DMS153 (cell line): ENCODE measurements at places on chromosomes 16 and 17.

- DNase-seq, result no peak
Observed at GRCh38 chr17:49436174-49436573, 21.5 kb upstream of the PHB1 start.

GRCh38 chr16:14428043-14428442 is 202.0 kb downstream of the PARN start:
- no peak for DNase-seq

DNA sequence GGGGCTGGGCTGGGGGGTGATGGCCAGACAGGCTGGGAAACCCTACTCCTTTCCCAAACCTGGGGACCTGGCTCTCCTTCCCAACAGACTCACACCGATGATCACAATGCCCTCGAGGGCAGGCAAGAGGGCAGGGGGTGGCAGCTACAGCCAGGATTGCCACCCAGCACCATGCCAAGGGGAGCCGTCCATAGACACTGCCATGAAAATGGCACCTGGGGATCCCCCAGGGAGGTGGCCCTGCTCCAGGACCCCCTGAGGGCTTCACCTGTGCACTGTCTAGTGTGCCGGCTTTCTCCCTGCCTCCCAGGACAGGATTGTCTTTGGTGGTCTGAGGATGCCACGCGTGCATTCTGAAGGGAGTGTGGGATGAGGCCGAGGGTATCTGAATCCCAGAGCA is 24.6 kb downstream of the RPH3AL start:
- no peak for DNase-seq

GRCh38 chr17:58330997-58331814 is 2.6 kb upstream of the TSPOAP1 start:
- no peak for DNase-seq

DNA sequence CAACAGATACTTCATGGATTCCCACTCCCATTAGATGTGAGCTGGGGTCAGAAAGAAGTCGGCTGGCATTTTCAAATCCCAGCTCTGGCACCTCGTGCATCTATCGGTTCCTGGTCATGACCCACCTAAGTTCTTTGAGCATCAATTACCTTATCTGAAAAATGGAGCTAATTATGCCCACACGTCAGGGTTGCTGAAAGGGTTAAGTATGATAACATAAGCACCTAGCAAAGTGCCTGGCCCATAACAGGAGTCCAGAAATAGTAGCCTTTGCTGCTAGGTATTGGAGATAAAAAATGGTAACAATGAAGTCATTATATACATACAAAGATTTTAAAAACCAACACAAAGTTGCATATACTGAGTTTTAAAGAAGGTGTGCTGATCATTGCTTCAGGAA is 14.1 kb upstream of the GNA13 start:
- no peak for DNase-seq

GRCh38 chr16:50453446-50453845 is 84.7 kb upstream of the BRD7 start:
- no peak for DNase-seq

DNA sequence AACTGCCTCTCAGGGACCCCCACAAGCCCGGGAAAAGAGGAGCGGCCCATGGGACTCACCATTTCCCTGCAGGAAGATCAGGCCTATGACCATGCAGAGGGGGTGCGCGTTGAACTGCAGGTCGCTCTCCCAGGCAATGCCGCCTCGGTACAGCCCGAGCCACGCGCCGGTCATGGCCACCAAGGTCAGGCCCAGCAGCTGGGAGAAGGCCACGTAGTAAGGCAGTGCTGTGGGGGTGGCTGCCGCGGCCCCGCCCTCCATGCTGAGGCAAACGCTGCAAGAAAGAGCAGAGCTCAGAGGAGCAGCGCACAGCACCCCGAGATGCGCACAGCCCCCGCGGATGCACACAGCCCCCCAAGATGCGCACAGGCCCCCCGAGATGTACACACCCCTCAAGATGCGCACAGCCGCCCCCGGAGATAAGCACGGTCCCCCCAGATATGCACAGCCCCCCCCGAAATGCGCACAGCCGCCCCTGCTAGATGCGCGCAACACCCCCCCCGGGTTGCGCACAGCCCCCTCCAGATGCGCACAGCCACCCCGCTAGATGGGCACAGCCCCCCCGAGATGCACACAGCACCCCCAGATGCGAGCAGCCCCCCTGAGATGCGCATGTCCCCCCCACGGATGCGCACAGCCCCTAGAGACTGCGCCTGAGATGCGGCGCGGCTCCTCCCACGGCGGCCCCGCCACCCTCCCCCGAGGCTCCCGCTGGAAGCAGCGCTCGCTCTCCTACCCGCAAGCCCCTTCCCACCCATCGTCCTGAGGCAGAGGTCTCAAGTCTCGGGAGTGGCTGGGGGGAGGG is 8.6 kb downstream of the CYB561 start:
- DNase-seq, result no peak

- DNase-seq, result no peak
Observed at GRCh38 chr17:6941989-6942388, 53.9 kb upstream of the ALOX12 start.

GRCh38 chr16:88315543-88316105 is 67.1 kb upstream of the ZNF469 start:
- DNase-seq, result no peak

DNA sequence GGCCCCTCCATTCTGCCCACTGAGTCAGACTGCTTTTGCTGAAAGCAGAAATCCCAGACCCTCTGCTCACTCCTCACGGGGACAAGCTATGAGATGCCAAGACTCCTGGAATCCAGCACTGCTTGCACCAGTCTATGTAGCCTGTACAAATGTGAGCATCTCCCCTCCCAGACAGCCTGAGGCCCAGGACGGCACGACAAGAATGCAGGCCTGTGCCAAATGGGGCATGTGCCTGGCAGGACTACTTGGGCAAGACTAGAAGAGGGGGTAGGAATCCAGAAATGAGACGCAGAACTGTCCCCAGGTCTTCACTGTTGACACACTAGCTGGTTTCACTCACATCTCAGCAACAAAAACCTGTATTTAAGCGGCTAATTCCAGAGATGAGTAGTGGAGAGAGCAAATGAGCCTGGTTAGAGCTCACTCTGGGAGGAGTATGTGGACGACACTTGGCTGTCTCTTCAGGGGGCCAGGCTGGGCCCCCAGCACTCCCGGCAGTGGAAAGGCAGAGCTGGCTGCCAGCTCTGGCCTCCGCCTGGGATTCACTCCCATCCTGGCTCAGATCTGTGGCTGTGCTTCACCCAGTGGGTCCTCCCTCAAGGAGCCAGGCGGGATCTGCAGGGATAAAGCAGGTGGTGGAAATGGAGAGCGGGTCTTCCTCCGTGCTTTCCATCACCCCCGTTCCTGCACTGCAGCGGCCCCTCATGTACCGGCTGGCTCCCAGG is 2.9 kb upstream of the MYO1C start:
- DNase-seq, result no peak

DNA sequence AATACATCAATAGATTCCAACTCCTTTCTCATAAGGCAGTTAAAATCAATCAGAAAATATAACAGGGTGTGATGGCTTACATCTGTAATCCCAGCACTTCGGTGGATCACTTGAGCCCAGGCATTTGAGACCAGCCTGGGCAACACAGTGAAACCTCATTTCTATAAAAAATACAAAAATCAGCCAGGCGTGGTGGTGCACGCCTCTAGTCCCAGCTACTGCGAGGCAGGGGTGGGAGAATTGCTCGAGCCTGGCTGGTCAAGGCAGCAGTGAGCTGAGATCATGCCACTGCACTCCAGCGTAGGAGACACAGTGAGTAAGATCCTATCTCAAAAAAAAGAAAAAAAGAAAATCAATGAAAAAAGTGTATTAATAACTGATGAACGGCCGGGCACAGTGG is 258.6 kb downstream of the NTN1 start:
- DNase-seq, result no peak

DNA sequence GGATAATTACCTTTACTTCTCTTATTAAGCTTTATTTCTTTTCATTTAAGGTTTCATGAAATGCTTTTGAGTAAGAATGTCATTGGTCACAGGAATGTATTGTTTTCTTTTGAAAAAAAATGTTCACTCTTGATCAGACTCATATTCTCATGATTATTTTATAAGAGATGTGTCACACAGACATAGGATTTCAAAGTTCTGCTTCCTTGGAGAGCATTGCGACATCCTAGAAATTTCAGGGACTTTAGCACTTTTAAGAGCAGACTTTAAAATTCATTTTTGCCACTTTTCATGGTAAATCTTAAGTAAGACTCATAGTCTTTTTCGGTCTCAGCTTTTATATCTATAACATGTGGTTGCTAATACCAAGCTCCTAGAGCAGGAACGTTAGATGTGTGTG is 314.7 kb downstream of the CDH8 start:
- DNase-seq, result no peak

- DNase-seq, result no peak
Observed at GRCh38 chr16:84652566-84652965, 4.3 kb downstream of the KLHL36 start.

DNA sequence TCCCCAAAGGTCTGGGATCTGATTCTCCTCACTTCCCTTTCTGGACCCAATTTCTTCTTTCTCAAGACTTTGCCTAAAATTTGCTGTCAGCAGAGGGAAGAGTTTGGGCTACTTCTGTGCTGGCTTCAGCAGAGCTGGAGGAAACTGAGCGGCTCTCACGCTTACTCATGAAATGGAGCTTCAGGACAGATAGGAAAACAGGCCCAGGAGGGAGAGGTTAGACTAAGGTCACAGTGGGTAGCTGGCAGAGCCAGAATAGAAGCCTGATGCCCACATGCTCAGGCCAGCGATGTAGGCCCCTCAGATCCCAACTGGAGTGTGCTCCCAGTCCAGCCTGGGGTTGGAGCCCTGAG is 593 bp downstream of the SLC38A7 start:
- DNase-seq, result no peak

- no peak for DNase-seq
Observed at GRCh38 chr16:2955779-2956578, 8.1 kb upstream of the KREMEN2 start.

DNA sequence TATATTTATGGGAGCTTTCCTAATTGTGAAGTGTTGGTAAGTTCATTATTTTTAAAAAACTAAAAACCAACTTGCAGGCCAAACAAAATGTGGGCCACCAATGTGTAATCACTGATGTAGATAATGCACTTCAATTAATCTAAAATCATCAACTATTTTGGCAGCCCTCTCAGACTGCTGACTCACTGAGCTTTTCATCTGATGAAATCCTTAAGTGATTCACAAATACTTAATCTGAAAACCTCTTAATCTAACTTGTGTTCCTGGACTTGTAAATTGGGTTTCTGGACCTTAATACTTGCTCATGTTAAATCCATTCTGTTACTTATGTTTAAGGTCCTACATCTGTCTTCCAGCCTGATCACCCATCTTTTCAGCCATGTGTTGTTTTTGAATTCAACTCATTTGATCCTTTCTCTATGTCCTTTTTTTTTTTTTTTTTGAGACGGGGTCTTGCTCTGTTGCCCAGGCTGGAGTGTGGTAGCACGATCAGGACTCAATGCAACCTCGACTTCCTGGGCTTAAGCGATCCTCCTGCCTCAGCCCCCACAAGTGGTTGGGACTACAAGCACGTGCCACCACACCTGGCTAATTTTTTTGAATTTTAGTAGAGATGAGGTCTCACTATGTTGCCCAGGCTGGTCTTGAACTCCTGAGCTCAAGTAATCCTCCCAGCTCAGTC is 39.0 kb downstream of the PRKCB start:
- DNase-seq, result no peak

- DNase-seq, result no peak
Observed at GRCh38 chr16:80389338-80389737, 151.5 kb upstream of the DYNLRB2 start.

DNA sequence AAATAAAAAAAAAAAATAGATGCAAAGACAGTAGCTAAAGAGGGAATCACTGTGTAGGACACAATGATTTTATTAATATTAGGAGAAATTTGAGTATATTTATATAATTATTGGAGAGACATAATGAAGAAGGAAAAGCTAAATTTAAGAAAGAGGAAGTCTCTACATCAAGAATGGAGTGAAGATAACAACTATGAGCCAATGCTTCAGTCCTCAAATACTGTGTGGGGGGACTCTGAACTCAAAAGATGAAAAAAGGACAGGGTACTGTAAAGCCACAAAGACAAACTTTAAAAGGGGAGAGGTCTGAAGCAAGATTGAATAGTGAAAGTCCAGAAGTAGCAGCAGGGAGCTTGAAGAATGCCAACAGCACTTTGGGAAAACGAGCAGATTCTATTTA is 44.7 kb downstream of the SKAP1 start:
- DNase-seq, result no peak

DNA sequence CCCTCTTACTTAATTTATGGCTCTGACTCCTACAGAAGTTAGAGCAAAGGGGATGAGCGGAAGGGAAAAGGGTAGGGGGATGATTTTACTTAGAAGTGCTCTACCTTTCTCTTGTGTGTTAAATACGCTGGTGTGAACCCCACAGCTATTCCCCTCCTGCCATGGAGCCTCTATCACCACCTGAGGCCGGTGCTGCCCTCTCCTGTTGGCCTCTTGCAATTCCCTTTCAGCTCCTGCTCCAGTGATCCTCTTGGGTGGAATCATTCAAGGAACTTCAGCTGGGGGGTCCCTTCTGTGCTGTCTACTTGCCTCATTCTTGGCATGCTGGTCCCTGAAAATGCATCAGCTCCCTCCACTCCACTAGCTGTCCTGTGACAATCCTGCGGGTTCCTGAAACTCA is 41.8 kb upstream of the CDH8 start:
- DNase-seq, result no peak

GRCh38 chr16:8583199-8583598 is 7.1 kb downstream of the TMEM114 start:
- no peak for DNase-seq

- no peak for DNase-seq
Observed at GRCh38 chr17:18156171-18156975, 27.3 kb upstream of the ALKBH5 start.

- DNase-seq, result no peak
Observed at GRCh38 chr17:71395901-71396300, 724.9 kb upstream of the SOX9 start.

DNA sequence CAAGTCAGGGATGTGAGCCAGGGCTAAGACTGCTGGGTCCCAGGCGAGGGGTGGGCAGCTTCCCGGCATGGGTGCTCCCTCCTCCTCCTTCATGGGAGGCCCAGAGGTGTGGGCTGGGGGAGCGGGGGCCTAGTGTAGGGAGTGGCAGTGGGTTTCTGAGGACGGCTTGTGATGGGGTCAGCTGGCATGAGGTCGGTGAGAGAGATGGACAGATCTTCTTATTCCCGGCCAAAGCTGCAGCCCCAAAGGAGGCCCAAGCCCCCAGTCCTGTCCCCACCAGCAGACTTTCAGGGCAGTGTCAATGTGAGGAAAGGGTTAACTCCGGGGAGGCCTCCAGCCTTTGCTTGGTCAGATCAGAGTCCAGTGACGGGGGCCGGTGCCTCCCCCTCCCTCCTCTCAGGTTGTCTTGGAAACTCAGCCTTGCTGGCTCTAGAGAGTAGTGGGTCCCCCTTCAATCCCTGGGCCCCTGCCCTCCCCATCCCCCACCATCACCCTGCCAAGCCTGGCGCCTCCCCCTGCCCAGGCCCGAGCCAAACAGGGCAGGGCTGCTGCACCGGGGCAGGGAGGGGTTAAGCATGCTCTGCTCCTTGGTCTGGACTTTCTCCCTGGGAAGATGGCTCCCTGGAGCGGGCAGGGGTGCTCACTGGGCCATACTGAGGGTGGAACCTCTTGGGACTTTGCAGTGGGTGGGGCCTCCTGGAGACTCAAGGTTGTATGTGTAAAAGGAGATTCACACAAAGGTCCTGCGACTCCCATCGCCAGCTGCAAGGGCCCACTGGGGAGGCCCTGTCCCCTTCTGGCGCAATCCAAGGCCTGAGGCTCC is 12.4 kb downstream of the NAT9 start:
- DNase-seq, result no peak
